ENCODE measurements at places on chromosomes 2 and 18.

DNA sequence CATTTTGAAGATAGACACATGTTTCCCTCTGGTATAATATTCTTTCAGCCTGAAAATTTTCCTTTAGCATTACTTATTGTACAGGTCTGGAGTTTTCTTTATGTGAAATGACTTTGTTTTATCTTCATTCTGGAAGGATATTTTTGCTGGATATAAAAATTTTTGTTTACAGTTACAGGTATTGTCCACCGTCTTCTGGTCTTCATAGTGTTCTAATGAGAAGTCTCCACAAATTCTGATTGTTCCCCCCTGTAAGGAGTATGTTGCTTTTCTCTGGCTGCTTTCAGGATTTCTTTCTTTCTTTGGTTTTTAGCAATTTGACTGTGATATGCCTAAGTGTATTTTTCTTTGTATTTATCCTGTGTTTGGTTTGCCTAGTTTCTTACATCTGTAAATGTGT is 15.0 kb downstream of the UBXN4 start:
- DNase-seq, result no peak

GRCh38 chr2:230170532-230170931 is 49.3 kb downstream of the SP110 start:
- DNase-seq, result peak; percentile 62

DNA sequence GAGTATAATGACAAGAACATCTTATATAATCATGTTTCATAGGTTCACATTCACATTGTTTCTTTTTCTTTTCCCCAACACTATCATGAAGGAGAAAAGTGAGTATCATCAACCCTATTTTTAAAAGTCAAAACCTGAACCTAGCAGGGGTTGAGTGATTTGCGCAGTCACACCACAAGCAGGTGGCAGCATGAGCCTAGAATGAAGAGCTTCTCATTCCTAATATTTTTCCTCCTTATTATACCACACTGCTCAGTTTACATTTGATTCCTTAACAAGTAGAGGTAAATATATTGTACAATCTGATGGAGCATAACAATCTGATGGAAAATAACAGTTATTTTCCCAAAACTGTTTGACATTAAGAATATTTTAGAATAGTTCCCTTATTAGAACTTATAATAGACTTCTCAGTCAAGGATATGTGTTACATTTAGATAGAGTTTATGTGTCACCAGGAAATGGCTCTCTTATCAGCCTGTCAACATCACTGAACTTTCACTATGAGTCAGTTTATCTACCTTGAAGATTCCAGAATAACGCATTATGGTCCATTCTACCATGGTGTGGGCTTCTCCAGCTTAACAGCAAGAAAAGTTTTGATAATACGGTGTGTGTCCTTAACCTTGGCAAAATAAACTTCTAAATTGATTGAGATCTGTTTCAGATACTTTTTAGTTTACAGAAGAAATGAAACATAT is 119.5 kb downstream of the NEB start:
- no peak for DNase-seq

DNA sequence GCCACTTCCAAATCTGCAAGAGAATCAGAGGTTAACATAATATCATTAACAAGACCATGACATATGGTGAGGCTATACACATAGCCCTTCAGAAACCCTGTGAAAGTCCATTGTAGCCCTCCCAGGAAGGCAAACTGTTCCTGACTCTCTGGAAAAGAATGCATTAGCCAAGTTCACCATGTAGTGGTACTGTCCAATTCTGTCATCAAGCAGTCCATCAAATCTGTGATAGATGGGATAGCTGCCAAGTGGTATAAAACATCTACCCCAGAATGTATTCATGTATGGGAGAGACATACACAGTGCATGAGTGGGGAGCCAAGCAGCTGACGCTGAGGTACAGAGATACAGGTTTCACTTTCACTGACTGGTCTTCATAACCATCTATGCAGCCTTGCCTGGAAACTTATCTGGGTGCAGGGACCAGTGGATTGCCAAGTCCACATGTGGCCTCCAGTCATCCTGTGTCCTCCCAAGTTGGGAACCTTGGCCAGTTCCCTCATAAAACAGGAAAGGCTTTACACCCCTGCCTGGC is 281.1 kb downstream of the MBD2 start:
- no peak for DNase-seq

- no peak for DNase-seq
Measured at GRCh38 chr2:107323946-107324565, 438.1 kb upstream of the ST6GAL2 start.
